Left kidney (tissue), 8 donors: ENCODE measurements at places on chromosomes 6 and 20.

DNA sequence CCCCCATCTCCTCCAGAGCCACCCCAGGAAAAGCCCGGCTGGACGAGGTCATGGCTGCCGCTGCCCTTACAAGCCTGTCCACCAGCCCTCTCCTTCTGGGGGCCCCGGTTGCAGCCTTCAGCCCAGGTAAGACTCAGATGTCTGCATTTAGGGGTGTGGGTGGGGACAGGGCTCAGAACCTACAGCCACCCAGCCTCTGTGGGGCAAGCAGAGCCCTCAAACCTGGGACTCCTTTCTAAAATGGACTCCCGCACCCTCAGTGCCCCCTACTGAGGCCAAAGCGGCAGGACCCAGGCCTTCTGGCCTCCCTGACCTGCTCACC lies 1.7 kb downstream of the SLC2A4RG start:
- no peak for DNase-seq

DNA sequence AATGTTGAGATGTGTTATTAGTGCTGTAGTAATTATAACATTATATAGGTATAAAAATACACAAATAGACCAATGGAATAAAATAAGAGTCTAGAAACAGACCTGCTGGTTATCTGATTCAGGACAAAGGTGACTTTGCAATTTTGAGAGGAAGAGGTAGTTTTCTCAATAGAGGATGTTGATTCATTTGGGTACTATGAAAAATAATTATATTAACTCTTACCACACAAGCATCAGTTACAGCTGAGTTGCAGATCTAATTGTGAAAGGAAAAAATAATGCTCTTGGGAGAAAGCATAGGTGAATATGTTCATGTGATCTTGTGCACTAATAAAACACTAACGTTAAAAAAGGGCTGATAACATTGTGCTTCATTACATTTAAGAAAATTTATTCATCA lies 103.0 kb downstream of the BCKDHB start:
- DNase-seq = no peak

GRCh38 chr6:113824411-113824810 lies 32.7 kb upstream of the MARCKS start:
- no peak for DNase-seq

- DNase-seq = no peak
These were observed 128.4 kb upstream of the ESR1 start for GRCh38 chr6:151679081-151679480.

DNA sequence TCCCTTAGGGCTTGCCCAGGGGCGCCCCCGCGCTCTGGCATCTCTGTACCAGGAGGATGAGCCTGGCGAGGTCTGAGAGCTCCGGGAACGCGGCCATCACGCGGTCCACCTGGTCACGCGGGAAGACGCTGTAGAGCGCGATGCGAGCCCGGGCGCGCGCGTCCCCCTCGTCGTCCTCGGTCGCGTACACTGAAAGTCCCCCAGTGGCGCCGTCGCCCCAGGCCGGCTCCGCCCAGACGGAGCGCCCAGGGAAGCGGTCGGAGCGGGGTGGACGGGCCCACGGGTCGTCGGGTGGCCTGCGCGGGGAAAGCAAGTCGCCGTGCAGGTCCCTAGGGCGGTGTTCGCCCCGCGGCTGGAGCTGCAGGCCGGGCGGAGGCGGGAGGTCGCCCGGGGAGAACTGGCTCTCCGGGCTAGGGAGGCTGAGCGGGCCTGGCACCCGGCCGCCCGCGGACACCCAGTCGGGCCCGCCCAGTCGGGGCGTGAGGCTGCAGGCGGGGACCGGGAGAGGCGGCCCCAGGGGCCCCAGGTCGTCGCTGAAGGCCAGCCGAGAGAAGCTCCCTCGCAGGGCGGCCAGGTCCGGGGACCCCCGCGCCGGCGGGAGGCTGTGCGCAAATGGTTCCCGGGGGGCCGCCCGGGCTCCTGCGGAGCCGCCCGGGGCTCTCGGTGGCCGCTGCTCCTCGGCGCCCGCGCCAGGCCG lies 34.0 kb downstream of the ZC3H12D start:
- no peak for DNase-seq

DNA sequence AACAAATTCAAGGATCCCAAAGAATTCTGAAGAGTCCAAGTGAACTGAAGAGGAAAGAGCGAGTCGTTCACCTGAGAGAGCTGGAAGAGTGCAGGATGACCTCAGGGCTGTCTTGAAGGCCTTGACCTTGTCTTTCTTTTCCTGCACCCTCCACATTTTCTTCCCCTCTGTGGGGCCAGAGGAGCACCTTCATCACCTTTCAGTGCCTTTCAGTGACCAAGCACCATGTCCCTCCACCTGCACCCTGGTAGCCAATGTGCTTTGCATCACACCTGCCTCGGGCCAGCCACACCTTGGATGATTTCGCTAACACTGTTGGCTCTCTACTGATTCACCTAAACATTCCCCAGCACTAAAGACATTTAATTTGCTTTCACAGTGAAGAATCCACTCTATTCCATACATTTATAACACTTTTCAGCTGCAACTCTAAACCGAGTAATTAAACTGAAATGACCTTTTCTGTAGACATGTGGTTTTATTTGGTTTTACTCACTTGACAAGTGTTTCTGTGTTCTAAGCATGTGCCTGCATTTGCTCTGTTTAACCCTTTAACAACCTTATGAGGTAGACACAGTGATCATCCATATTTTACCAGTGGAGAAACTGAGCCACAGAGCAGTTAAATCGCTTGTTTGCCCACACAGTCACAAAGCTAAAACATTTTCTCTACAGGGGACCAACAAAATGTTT lies 121.3 kb upstream of the CST7 start:
- DNase-seq = no peak

DNA sequence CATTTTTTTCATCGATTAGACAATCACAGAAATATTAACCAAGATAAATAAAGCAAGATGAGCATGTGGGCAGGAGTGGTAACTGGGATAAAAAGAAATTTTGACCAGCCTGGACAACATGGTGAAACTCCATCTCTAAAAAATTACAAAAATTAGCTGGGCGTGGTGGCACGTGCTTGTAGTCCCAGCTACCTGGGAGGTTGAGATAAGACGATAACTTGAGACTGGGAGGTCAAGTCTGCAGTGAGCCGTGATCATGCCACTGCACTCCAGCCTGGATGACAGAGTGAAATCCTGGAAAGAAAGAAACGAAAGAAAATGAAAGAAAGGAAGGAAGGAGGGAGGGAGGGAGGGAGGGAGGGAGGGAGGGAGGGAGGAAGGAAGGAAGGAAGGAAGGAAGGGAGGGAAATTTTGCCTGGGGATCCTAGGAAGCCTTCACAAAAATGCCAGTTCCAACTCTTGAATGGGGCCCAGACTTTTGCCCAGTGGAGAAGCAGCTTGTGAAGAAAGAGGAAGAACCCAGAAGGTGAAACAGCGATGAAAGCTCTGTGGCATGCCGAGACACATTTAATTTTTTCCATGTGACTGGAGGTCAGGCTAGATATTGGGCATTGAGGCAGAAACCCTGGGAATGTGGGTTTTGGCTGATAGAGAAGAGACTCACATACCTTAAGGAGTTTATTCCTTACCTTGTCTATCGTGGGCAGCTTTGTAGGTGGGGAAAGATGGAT lies 20.3 kb downstream of the CCDC170 start:
- DNase-seq = no peak

GRCh38 chr6:25329161-25329817 lies 50.1 kb downstream of the CARMIL1 start:
- no peak for DNase-seq

- no peak for DNase-seq
These were observed 17.8 kb downstream of the RAB44 start for GRCh38 chr6:36715469-36715868.

GRCh38 chr6:131159578-131159977 lies 24.3 kb downstream of the AKAP7 start:
- DNase-seq = no peak

DNA sequence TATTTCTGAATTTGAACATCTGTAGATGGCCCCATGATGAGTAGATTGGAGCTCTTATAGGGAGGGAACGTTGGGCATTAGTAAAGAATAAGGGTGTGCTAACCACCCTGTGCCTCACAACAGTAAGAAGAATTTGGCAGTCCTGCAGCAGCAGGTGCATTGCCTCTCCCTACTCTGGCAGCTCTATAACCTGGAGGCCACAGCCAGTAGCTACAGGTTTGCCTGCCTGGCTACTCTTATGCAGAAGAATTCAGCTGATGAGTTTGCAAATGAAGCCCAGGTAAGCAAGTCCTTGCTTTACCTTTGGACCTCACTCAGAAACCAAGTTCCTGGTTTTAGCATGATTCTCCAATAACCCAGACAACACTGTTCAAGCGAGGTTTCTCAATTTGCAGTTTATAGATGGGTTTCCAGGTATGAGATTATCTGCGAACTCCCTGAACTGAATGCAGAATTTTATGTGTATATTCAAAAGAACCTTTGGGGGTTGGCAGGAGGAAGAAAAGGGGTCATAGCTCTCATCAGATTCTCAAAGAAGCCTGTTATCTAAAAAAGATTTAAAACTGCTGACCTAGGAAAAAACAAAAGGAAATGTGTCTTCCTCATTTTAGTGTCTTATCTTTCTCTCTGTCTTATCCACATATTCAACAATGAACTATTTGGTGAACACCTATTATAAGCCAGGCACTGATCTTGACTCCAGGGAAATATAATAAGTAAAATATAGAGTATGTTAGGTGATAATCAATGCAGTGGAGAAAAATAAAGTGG lies 18.9 kb downstream of the TREML1 start:
- DNase-seq = no peak

DNA sequence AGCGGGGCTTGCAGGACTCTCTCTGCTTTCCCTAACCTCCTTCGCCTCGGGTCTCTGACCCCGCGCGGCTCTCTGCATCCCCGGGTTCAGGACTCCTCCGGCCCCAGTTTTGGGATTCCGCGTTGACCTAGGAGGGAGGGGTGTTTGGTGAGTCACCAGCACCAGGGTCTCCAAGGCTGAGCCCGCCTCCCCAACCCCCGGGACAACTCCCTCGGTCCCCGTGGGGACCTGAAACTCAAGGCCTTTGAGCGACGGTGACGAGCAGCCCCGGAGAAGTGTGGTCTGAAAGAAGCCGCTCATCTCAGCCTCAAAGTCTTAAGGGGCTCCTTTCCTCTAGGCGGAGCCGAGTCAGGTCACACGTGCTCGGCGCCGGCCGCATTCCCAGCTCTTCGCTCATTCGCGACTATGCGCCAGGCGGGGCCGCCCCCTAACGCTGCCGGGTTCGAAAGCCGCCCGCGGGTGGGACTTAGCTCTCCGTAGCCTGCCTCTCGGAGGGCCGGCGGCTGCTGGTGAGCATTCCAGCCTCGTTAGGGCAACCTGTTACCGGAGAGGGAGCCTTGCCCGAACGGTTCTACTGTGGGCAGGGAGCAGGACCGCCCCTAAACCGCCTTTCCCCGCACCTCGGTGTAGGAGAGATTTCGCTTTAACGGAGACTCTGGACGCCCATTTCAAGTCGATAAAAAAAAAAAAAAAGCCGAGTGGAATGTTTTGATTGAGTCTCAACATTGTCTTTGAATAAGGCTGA lies 3.0 kb upstream of the PRDM13 start:
- DNase-seq = no peak

- no peak for DNase-seq
These were observed 13.8 kb upstream of the TLDC2 start for GRCh38 chr20:36861875-36862801.

- no peak for DNase-seq
These were observed at the start of gene RFX6 for GRCh38 chr6:116876635-116877611. Gene RFX6, plus strand, starts transcription at chr6:116877242. Its CDS starts 34 bp downstream, at chr6:116877276.

DNA sequence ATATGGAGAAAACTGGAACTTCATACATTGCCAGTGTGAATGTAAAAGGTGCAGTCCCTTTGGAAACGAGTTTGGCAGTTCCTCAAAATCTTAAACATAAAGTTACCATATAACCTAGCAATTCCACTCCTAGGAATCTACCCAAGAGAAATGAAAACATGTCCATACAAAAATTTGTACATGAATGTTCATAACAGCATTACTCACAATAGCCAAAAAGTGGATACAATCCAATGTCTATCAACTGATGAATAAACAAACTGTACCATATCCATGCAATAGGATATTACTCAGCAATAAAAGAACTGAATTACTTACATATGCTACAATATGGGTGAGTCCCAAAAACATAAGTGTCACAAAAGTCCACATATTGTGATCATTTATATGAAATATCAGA lies 48.7 kb upstream of the ERVFRD-1 start:
- DNase-seq = no peak

- no peak for DNase-seq
These were observed 13.5 kb upstream of the CNR1 start for GRCh38 chr6:88179692-88180091.

- DNase-seq = no peak
These were observed 32.5 kb upstream of the DSN1 start for GRCh38 chr20:36806049-36806448.

DNA sequence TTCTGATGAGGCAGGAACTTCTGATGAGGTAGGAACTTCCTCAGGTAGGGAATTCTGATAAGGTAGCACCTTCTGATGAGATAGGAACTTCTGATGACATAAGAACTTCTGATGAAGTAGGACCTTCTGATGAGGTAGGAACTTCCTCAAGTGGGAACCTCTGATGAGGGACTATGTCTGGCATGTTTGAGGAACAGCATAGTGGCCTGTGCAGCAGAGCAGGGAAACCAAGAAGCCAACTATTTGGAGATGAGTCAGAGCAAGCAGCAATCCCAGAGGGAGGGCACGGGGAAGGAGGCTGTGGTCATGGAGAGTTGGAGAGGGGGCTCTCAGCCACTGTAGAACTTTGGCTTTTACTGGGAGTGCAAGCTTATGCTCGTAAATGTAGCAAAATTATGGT lies 132.4 kb downstream of the CFAP61 start:
- DNase-seq = no peak

DNA sequence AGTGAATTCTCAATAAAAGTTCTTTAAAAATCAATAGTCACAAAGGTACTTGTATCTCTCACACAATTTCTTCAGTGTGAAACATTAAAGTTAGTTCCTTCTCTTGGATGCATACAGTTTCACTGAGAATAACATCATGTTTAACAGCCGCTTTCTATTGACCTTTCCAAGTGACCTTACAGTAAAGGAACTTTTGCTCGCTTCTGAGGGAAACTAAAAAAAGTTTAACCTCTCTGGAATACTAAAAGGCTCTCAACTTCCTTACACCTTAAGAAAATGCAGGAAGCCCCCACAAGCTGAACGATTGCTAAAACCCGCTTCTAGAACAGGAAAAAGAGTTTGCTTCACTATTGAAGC lies 1.3 kb downstream of the RRAGD start:
- DNase-seq = no peak

GRCh38 chr20:9974324-9974723 lies 60.5 kb upstream of the ANKEF1 start:
- DNase-seq = no peak

- no peak for DNase-seq
These were observed 30.5 kb upstream of the PHACTR3 start for GRCh38 chr20:59573837-59574236.
